ENCODE measurements at places on chromosomes 4 and X.

DNA sequence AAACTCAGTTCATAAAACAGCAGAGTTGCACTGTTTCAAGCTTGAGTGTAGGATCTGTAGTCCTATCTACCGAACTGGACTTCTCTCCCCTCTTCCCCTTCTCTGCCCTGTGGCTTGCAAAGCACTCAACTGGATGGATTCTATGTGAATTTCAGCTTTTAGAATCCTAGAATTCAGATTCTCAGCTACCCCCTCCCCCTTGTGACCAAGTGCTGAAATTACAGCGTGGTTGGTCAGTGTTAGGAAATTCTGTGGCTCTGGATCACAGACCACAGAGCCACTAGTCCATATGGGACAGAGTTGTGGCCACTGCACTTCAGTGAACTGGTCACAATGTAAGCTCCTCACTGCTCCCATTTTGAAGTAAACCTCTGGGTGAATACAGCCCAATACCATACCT, 64.6 kb upstream of the TRPC5 start:
- no peaks in the 10 kb centered on the region for H3K4me1 ChIP-seq
- H3K27me3 ChIP-seq: no peaks in the 10 kb centered on the region
- DNase-seq: no peak
- H3K27ac ChIP-seq: no peak overlapping the region
- no peak overlapping the region for H3K4me3 ChIP-seq
- H3K36me3 ChIP-seq: no peaks in the 10 kb centered on the region

GRCh38 chr4:70632028-70632427, 3.5 kb downstream of the ENAM start:
- H3K27me3 ChIP-seq: no peaks in the 10 kb centered on the region
- H3K4me1 ChIP-seq: no peaks in the 10 kb centered on the region
- H3K4me3 ChIP-seq: no peak overlapping the region
- no peak overlapping the region for H3K27ac ChIP-seq

- H3K4me1 ChIP-seq: no peaks in the 10 kb centered on the region
- H3K4me3 ChIP-seq: no peak overlapping the region
- no peak overlapping the region for H3K27ac ChIP-seq
- DNase-seq: no peak
These were observed 19.5 kb downstream of the ZNF275 start for GRCh38 chrX:153353416-153353815.

DNA sequence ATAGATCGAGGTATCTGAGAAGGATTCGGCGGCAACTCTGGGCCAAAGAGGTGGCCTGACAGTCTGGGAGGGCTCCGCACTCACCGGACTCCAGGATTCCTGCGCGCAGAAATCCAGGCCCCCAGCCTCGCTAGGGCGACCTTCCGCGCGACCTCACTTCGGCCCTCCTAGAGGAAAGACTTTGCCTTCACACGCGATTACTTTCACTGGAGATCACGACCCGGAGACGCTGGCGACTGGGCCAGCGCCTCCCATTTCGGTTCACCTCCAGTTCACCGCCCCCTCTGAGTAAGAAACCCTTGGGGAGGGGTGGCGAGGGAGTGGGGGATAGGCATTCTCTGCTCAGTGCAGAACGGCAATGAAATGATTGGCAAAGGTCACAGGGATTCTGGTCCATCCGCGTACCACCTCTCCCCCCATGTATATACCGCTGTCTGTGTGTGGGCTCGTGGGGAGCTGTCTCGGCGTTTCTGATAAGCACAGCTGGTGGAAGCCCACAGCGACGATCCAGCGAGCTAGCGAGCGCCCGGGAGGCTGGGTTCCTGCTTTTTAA, 2.5 kb downstream of the POU3F4 start:
- H3K4me3 ChIP-seq: no peak overlapping the region
- no peak for DNase-seq
- H3K4me1 ChIP-seq: no peaks in the 10 kb centered on the region
- H3K36me3 ChIP-seq: no peaks in the 10 kb centered on the region
- no peak overlapping the region for H3K27ac ChIP-seq
- H3K27me3 ChIP-seq: no peaks in the 10 kb centered on the region

- no peaks in the 10 kb centered on the region for H3K27me3 ChIP-seq
- H3K36me3 ChIP-seq: no peaks in the 10 kb centered on the region
- no peaks in the 10 kb centered on the region for H3K4me1 ChIP-seq
- no peak overlapping the region for H3K4me3 ChIP-seq
- no peak overlapping the region for H3K27ac ChIP-seq
- DNase-seq: no peak
These were observed 548.9 kb downstream of the ARAP2 start for GRCh38 chr4:35695421-35695820.

- H3K27me3 ChIP-seq: no peaks in the 10 kb centered on the region
- no peaks in the 10 kb centered on the region for H3K4me1 ChIP-seq
- H3K27ac ChIP-seq: no peak overlapping the region
- no peaks in the 10 kb centered on the region for H3K36me3 ChIP-seq
These were observed 28.4 kb upstream of the NLGN4X start for GRCh38 chrX:6257025-6257424.

- no peak overlapping the region for H3K27ac ChIP-seq
- no peak for DNase-seq
- H3K4me3 ChIP-seq: no peak overlapping the region
- H3K4me1 ChIP-seq: no peaks in the 10 kb centered on the region
- no peaks in the 10 kb centered on the region for H3K36me3 ChIP-seq
- no peaks in the 10 kb centered on the region for H3K27me3 ChIP-seq
These were observed 840.8 kb upstream of the HTR2C start for GRCh38 chrX:113743069-113743468.

DNA sequence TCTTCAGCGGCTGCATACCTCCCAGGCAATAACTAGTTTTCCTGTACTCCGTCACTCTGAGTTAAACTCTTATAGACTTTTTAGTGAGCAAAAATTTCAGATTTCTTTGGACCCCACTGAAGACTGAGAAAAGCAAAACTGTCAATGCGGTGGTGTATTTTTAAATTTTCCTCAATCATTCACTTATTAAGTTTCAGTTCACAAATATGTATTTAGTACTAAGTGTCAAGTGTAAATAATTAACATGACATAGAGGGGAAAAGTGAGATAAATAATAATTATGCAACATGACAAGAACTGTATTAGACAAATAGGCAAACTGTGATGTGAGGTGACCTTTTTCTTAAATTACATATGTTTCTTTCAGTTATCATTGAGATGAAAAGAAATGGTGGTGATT, 124.4 kb downstream of the NAF1 start:
- H3K36me3 ChIP-seq: no peaks in the 10 kb centered on the region
- no peaks in the 10 kb centered on the region for H3K27me3 ChIP-seq
- H3K4me3 ChIP-seq: no peak overlapping the region
- no peak for DNase-seq
- no peak overlapping the region for H3K27ac ChIP-seq

- H3K4me1 ChIP-seq: peaks cover 3% of the 10 kb centered on the region
- no peak for DNase-seq
- no peak overlapping the region for H3K4me3 ChIP-seq
- no peaks in the 10 kb centered on the region for H3K36me3 ChIP-seq
These were observed 79.6 kb downstream of the ANTXR2 start for GRCh38 chr4:79993476-79993875.

- H3K36me3 ChIP-seq: no peaks in the 10 kb centered on the region
- no peaks in the 10 kb centered on the region for H3K27me3 ChIP-seq
- H3K27ac ChIP-seq: no peak overlapping the region
- no peak for DNase-seq
- H3K4me1 ChIP-seq: no peaks in the 10 kb centered on the region
These were observed 83.3 kb downstream of the VEGFC start for GRCh38 chr4:176709417-176709816.

- no peaks in the 10 kb centered on the region for H3K27me3 ChIP-seq
- DNase-seq: no peak
- no peaks in the 10 kb centered on the region for H3K36me3 ChIP-seq
- H3K4me3 ChIP-seq: no peak overlapping the region
- H3K4me1 ChIP-seq: no peaks in the 10 kb centered on the region
These were observed 32.7 kb upstream of the DAPP1 start for GRCh38 chr4:99783940-99784339.

GRCh38 chrX:112642349-112642748, 37.4 kb downstream of the LHFPL1 start:
- H3K4me3 ChIP-seq: no peak overlapping the region
- no peaks in the 10 kb centered on the region for H3K27me3 ChIP-seq
- no peak overlapping the region for H3K27ac ChIP-seq
- no peaks in the 10 kb centered on the region for H3K4me1 ChIP-seq

DNA sequence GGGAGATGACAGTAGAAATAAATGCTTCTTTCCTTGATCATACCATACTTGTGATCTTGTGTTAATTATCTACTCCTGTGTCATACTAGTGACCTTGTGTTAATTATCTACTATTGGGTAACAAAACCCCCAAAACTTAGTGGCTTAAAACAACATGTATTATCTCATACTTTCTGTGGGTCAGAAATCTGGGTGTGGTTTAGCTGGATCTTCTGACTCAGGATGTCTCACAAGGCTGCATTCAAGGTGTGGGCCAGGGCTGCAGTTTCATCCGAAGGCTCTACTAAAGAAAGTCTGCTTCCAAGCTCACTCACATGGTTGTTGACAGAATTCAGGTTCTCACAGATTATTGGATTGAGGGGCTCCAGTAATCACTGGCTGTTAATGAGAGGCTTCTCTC, 70.3 kb upstream of the NDP start:
- no peak overlapping the region for H3K4me3 ChIP-seq
- no peaks in the 10 kb centered on the region for H3K27me3 ChIP-seq
- H3K27ac ChIP-seq: no peak overlapping the region
- DNase-seq: no peak
- H3K4me1 ChIP-seq: no peaks in the 10 kb centered on the region

- DNase-seq: no peak
- no peak overlapping the region for H3K4me3 ChIP-seq
- H3K27me3 ChIP-seq: no peaks in the 10 kb centered on the region
- H3K4me1 ChIP-seq: no peaks in the 10 kb centered on the region
These were observed 323.6 kb upstream of the DIPK2B start for GRCh38 chrX:45524296-45524695.

- no peaks in the 10 kb centered on the region for H3K27me3 ChIP-seq
- no peaks in the 10 kb centered on the region for H3K4me1 ChIP-seq
- DNase-seq: no peak
- no peak overlapping the region for H3K4me3 ChIP-seq
- H3K27ac ChIP-seq: no peak overlapping the region
These were observed 128.5 kb upstream of the CYSLTR1 start for GRCh38 chrX:78455901-78456300.

- H3K27me3 ChIP-seq: no peaks in the 10 kb centered on the region
- H3K36me3 ChIP-seq: no peaks in the 10 kb centered on the region
- DNase-seq: no peak
- no peak overlapping the region for H3K27ac ChIP-seq
These were observed 52.8 kb downstream of the PPEF2 start for GRCh38 chr4:75849461-75849860.

DNA sequence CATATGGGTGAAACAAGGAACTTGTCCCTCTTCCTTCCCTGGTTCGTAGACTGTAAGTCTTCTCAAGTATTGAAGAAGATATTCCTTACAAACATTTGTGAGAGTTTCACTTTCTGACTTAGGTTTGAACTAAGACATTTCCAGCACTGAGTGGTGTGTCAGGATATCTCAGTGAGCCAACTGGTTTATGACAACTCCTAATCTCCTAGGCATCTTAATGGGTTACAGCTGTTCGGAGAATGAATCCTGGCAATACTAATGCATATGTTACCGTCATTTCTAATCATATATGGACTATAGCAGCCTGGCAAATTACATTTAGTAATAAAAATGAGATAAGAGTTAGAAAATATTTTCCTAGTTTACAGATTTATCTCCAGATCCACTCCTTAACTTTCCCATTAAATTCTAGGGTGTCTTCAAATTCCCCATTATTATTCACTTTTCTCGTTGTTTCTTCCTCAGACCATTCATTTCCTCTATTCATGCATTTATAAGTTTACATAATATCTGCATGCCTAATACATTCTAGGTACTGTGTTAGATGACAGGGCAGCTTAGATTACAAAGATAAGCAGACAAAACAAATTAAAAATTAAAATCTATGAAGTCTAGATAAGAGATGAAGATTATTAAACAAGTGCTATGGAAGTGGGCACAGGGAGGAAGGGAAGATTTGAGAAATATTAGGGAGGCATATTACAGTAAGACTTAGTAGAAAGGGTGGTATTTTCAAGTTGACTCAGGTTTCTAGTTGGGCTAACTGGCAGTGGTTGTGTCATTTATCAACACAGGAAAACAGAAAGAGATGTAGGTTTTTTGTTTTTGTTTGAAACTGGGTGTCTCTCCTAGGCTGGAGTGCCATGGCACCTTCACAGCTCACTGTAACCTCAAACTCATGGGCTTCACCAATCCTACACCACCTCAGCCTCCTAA, 173.9 kb downstream of the WDFY3 start:
- no peak overlapping the region for H3K27ac ChIP-seq
- no peaks in the 10 kb centered on the region for H3K27me3 ChIP-seq
- no peaks in the 10 kb centered on the region for H3K36me3 ChIP-seq
- DNase-seq: no peak
- H3K4me3 ChIP-seq: no peak overlapping the region

- H3K36me3 ChIP-seq: no peaks in the 10 kb centered on the region
- H3K27ac ChIP-seq: no peak overlapping the region
- no peaks in the 10 kb centered on the region for H3K27me3 ChIP-seq
- no peak overlapping the region for H3K4me3 ChIP-seq
- DNase-seq: no peak
These were observed 773.2 kb upstream of the FTHL17 start for GRCh38 chrX:31845003-31845402.

GRCh38 chrX:139875841-139876240, 57.0 kb downstream of the ATP11C start:
- no peak overlapping the region for H3K4me3 ChIP-seq
- no peaks in the 10 kb centered on the region for H3K4me1 ChIP-seq
- H3K27me3 ChIP-seq: no peaks in the 10 kb centered on the region
- H3K36me3 ChIP-seq: no peaks in the 10 kb centered on the region
- no peak for DNase-seq
- H3K27ac ChIP-seq: no peak overlapping the region

- no peaks in the 10 kb centered on the region for H3K27me3 ChIP-seq
- DNase-seq: no peak
- H3K4me3 ChIP-seq: peak overlapping the region; percentile 85
- peaks cover 22% of the 10 kb centered on the region for H3K4me1 ChIP-seq
These were observed 763 bp downstream of the USP38 start for GRCh38 chr4:143185253-143186107.

DNA sequence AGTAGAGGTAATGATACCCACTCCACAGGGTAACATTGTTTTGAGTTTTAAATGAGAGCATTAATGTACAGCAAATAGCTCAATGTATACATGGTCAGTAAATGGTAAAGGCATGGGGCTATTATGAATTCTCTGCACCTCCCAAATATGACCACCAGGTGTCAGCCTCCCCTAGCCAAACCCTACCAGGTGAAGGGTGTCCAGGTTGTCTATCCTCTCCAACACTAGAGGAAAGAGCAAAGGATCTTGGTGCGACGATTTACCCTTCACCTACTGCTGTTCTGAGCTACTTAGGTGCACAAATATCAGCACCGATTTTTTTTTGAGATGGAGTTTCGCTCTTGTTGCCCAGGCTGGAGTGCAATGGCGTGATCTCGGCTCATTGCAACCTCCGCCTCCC, 26.5 kb upstream of the XIAP start:
- H3K4me1 ChIP-seq: no peaks in the 10 kb centered on the region
- H3K4me3 ChIP-seq: no peak overlapping the region

DNA sequence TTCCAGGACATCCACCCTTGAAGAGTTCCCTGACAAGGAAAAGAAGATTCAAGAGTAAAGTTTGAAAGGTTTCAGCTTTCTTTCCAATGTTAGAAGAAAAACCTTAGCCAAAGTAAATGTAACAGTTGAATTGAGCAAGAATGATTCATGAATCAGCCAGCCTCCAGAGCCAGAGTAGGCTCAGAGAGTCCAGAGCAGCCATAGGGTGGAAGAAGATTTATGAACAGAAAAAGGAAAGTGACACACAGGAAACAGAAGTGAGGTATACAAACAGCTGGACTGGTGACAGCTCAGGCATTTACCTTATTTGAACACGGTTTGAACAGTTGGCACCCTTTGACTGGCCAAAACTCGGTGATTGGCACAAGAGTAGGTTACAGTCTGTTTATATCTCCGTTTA, 63.2 kb downstream of the QDPR start:
- no peak for DNase-seq
- no peak overlapping the region for H3K27ac ChIP-seq
- H3K4me1 ChIP-seq: no peaks in the 10 kb centered on the region
- no peaks in the 10 kb centered on the region for H3K27me3 ChIP-seq
- no peaks in the 10 kb centered on the region for H3K36me3 ChIP-seq
